ENCODE measurements at places on chromosomes 12 and 14. TPM values are rescaled to one million over a fixed set of nuclear protein-coding genes. Genes with fewer than 3 reads are reported as not detected.

DNA sequence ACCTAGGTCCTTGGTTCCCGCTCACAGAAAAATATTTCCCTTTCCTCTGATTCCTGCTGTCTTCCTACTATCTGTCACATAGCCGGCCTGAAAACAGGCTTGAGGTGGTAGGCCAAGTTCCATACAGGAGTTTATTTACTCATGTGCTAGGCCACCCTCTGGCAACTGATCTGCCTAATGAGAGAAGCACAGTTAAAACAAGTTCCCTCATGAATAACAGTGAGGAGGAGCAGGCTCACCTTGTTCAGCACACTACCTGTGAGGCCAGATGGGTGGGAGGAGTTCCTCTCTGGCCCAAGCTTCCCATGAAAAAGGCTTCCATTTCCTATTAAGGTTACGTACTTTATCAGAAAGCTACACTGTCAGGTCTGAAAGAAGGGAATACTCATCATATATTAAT lies 206.0 kb downstream of the MYRFL start:
- H3K36me3 ChIP-seq, result no peaks in the 10 kb centered on the region
- DNase-seq, result no peak
- H3K4me1 ChIP-seq, result no peaks in the 10 kb centered on the region
- H3K27me3 ChIP-seq, result peaks cover 2% of the 10 kb centered on the region
- no peak overlapping the region for H3K4me3 ChIP-seq
- H3K27ac ChIP-seq, result no peak overlapping the region

GRCh38 chr12:6292606-6293005 lies 17.9 kb upstream of the PLEKHG6 start:
- peaks cover 24% of the 10 kb centered on the region for H3K4me1 ChIP-seq
- H3K27ac ChIP-seq, result no peak overlapping the region
- no peaks in the 10 kb centered on the region for H3K27me3 ChIP-seq
- H3K36me3 ChIP-seq, result no peaks in the 10 kb centered on the region

- DNase-seq, result no peak
- no peaks in the 10 kb centered on the region for H3K36me3 ChIP-seq
- no peak overlapping the region for H3K27ac ChIP-seq
- H3K4me1 ChIP-seq, result no peaks in the 10 kb centered on the region
- no peaks in the 10 kb centered on the region for H3K27me3 ChIP-seq
Measured at GRCh38 chr14:104349950-104350349, 211.6 kb downstream of the KIF26A start.

GRCh38 chr12:51270951-51271518 lies 820 bp upstream of the SMAGP start:
- peak overlapping the region; percentile 93 for H3K4me3 ChIP-seq
- peak overlapping the region; percentile 86 for H3K27ac ChIP-seq
- no peak for DNase-seq
- peaks cover 12% of the 10 kb centered on the region for H3K4me1 ChIP-seq
- H3K36me3 ChIP-seq, result no peaks in the 10 kb centered on the region

DNA sequence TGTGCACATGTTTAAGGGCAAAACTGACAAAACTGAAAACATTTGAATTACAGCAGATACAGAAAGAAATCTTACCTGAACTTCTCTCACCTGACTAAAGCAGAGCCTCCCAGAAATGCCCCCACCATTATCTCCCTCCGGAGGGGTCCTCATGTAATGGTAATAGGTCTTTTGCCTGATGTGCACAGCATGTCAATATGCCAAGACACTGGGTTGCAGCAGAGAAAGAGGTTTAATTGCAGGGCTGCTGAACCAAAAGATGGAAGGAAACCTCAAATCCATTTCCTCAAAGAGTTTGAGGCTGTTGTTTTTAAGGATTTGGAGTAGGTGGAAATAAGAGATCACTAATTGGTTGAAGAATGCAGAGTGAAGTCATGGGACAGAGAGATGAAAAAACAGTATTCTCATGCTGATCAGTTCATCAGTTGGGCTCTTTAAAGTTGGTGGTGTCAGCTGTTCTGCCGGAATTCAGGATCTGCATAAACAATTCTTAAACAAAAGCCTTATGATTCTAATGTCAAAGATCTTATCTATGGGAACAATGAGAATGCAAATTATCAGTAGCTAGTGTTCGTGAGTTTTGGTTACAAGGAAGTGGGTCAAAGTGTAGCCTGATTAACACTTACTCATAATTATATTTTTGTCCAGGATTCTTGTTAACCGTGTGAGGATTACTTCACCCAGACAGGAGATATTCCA lies 18.2 kb downstream of the ANG start:
- no peaks in the 10 kb centered on the region for H3K27me3 ChIP-seq
- H3K36me3 ChIP-seq, result no peaks in the 10 kb centered on the region
- no peak for DNase-seq
- H3K27ac ChIP-seq, result no peak overlapping the region

GRCh38 chr12:63457857-63458256 lies 210.4 kb downstream of the DPY19L2 start:
- no peak overlapping the region for H3K4me3 ChIP-seq
- H3K27ac ChIP-seq, result no peak overlapping the region

DNA sequence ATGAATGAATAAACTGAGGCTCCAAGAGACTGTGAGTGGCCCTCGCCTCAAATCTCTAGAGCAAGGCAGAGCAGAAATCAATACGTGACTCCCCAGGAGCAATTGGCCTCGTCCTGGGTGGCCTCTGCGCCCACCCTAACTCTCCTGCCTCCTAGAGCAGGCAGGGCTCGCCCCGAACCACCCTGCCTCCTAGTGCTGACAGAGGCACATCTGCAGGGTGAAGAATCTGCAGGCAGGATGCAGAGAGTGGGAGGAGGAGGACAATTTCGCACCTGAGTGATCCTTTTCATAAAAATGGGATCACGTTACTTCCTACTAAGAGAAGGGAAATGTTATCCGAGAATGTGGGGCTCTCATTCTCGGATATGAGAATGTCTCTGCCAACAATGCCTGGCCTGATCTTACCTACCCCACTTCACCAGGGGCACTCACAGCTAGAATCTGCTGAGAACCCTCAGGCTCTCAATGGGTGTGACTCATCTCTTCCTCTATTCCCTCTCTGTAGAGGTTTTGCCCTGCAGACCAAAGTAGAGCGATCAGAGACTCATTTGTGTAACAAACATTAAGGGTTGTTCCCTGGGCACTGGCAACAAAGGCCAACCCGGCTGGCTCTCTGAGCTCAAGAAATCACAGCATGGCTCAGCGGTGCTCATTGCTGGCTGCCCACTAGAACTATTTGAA lies 61.7 kb upstream of the BCL2L14 start:
- no peak overlapping the region for H3K4me3 ChIP-seq
- peak overlapping the region; percentile 16 for H3K27ac ChIP-seq
- peaks cover 3% of the 10 kb centered on the region for H3K27me3 ChIP-seq
- H3K4me1 ChIP-seq, result peaks cover 19% of the 10 kb centered on the region
- no peak for DNase-seq

GRCh38 chr12:27958675-27959074 lies 13.9 kb downstream of the PTHLH start:
- H3K27ac ChIP-seq, result no peak overlapping the region
- H3K4me3 ChIP-seq, result no peak overlapping the region
- no peaks in the 10 kb centered on the region for H3K4me1 ChIP-seq
- DNase-seq, result no peak
- H3K27me3 ChIP-seq, result no peaks in the 10 kb centered on the region
- no peaks in the 10 kb centered on the region for H3K36me3 ChIP-seq

The PLXNC1 gene
- 1.1 TPM for total RNA-seq

The TCL1B gene
- total RNA-seq, result not detected
